Globus pallidus (tissue), 1 donor: ENCODE measurements at places on chromosomes 11 and 22.

DNA sequence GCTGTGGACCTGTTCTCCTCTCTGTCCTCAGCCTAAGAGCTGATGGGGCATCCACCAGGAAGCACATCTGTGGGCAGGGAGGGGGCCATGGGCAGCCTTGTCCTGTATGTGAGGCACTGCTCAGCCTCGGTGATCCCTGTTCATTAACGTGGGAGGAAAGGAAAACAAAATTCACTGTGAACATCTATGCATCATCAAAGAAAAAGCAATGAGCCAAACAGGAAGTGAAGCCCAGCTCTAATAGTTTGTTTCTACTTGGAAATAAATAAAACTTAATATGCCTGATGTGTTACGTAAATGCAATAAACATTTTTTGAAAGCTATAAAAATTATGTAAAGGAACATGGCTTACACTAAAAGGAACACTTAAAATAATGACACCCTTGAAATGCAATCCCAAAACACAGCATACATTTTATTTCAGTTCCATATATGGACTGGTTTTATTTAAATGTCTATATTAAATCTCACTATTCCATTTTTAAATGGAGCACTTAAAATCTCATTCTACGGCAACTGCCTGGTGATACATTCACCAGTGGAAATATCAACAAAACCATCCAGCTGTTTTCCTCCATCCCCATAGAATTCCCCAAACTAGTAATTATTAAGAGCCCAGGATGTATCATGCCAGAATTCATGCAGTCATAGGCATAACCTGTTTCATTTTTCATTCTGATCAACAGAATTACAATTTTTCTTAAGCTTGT, 78.3 kb downstream of the ZNF280B start:
- DNase-seq, result no peak

- DNase-seq, result no peak
Observed at GRCh38 chr11:75766443-75767227, 1.9 kb upstream of the DGAT2 start.

DNA sequence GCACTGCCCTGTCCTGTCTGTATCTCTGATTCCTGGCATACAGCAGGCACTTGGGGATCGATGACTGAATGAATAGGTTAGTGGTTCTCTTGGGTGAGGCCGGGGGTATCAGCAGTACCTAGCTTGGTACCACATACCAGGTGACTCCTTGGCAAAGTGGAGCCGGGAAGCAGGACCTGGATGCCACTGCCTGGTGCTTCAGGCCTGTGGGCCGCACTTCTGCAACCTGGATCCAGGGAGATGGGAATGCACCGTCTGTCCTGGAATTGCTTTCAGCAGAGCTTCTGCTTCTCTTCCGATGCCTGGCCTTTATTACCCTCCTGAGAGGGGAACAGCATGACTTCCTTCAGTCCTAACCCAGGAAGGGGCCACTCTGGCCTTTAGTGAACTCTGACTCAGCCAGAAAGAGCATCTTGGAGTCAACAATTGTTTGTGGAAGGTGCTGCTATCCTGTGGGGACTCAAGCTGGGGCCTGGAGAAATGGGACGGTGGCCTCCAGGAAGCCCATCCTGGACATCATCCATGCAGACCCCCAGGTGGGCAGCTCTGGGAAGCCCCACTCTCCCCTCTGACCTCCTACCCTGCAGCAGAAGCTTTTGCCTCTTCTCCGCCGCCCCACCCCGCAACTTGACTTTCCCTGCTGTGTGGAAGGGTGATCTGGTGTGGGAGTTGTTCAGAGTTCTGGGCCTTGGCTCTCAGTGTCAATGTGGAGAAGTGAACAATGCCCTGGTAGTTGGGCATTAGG, 5.1 kb downstream of the CD82 start:
- DNase-seq, result no peak

DNA sequence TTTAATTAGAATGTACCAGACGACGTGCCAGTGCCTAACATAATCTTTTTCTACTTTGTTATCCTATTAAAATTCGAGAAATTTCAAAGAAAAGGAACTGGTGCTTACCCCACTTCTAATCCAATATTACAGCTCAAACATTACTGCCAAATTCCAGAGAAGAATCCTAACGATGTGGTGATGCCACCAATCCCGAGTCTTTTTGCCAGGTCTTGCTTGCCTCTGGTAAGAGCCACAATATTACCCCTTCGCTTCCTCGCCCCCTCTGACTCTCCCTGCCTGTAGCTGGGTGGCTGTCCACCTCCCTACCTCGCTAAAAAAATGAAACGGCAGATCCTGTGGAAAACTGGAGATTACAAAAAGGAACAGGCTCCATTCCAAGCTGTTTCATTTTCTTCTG, 49.4 kb upstream of the TBCEL start:
- no peak for DNase-seq

DNA sequence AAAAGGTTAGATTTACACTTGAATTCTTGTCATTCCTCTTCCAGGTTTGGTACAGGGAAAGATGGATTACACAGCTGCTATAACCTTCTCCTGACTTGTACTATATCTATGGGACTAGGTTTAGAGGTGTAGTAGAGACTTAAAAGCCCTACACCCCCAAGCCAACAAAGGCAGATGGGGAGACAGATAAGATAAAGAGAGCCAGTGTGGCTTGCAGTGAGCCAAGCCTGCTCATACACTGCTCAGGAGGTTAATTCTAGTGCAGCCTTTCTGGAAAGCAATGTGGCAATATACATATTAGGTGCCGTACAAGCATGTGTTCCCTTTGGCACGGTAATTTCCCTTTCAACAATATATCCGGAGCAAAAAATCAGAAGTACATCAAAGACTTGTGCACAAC, 10.8 kb downstream of the SIK3 start:
- DNase-seq, result no peak

DNA sequence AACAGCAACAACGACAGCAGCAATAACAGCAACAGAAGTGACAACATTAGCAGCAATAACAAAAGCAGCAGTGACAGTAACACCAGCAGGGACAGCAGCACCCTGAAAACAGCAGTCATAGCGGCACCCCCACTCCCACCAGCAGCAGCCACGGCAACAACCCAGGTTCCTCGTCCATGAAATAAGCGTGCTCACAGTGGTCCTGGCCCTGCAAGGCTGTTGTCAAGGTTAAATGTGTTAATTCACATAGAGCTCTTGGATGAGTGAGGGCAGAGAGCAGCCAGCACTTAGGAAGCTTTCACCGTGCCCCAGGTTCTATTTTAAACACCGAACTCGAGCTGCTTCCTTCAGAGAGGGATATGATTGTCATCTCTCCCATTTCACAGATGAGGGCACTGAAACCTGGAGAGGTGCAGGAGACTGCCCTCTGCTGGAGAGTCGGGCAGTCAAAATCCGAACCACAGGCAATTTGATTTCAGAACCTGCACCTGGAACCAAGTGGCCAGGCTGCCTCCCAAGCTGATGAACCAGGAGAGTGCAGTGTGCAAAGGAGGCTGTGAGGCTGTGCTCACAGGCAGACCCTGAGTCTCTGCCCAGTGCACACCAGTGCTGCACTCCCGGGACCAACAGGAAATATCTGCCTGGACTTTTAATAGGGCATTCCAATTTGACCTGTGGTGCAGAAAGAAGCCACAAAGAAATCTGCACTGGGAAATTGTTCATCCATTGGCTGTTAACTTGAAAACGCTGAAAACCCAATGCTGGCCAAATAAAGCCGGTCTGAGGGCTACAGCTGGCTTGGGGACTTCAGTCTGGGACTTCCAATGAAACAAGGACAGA, 22.9 kb upstream of the FGF3 start:
- no peak for DNase-seq

DNA sequence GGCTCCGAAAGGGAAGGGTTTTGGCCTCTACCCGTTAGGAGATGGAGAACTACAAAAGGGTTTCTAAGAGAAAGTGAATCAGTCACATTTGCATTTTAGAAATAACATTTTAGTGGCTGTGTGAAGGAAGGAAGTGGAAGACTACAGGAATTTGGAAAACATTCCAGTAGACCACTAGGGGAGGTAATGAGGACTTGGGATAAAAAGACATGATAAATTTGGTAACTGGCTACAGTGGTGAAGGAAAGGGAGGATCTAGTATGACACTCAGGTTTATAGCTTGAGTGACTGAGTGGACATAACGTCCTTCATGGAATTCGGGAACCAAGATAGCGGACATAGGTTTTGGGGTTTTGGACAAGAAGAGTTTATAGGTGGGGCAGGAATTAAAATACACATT, 7.0 kb upstream of the RRM1 start:
- DNase-seq, result no peak

GRCh38 chr11:6655790-6656583, at the start of gene DCHS1:
Gene DCHS1 (minus strand): TSS chr11:6655809. CDS start chr11:6641613, 14,196 bp downstream.
- no peak for DNase-seq

- DNase-seq, result no peak
Observed at GRCh38 chr22:44632541-44633396, 69.2 kb upstream of the PRR5 start.

DNA sequence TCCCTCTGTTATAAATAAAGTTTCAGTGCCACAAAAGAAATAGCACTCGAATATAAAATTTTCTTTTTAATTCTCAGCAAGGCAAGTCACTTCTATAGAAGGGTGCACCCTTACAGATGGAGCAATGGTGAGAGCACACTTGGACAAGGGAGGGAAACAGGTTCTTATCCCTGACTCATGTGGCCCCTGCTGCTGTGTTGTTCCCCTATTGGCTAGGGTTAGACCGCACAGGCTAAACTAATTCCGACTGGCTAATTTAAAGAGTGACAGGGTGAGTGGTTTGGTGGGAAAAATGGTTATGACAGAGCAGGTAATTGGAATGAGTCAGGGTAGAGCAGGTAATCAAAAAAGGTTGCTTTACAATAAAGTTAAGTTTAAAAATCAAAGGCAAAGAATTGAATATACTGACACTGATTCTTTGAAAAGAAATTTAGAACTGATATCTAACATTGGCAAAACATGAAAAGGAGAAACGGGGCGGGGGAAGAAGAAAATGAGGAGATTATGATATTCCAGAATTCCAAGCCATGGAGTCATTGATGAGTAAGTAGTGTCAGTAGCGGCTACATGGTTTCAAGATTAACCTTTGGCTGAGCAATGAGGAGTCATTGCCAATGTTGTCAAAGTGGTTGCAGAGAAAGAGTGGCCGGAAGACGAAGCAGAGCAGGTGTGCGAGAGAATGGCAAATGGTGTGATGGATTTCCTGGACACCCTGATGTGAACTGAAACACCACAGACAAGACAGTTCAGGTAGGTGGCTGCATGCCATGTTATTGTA, 48.4 kb upstream of the MRGPRX1 start:
- no peak for DNase-seq

DNA sequence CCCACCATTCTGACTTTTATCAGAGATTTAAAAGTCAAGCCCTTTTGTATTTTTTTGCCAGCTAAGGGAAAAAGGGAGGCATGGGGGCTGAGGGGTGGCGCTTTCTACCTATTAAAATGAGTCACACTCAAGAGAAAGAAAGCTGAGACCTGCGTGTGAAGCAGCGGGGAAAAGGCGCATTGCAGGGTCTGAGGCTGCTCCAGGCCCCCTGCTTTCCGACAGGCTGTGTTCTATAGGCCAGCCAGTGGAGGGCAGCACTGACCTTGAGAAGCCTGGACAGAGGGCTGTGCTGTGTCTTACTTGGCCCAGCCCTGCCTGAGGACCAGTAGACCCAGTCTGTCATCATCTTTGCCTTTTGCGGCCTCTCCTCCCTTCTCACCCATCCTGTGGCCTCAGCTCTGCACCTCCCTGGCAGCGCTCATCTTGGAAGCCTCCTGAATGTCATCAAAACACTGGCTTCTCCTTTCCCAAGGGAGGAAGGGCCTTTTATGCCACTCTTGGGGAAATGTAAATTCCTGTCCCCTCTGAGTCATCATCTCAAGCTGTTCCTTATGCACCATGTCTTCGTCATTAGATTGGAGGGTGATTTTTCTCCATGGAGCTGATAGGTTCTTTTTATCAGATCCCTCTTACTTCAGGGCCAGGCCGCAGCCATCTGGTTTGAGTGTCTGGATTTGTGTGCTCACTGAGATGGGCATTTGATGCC, 12.6 kb upstream of the MAPK8IP1 start:
- peak; percentile 79 for DNase-seq

GRCh38 chr11:131744847-131745246, 374.4 kb downstream of the NTM start:
- DNase-seq, result no peak

DNA sequence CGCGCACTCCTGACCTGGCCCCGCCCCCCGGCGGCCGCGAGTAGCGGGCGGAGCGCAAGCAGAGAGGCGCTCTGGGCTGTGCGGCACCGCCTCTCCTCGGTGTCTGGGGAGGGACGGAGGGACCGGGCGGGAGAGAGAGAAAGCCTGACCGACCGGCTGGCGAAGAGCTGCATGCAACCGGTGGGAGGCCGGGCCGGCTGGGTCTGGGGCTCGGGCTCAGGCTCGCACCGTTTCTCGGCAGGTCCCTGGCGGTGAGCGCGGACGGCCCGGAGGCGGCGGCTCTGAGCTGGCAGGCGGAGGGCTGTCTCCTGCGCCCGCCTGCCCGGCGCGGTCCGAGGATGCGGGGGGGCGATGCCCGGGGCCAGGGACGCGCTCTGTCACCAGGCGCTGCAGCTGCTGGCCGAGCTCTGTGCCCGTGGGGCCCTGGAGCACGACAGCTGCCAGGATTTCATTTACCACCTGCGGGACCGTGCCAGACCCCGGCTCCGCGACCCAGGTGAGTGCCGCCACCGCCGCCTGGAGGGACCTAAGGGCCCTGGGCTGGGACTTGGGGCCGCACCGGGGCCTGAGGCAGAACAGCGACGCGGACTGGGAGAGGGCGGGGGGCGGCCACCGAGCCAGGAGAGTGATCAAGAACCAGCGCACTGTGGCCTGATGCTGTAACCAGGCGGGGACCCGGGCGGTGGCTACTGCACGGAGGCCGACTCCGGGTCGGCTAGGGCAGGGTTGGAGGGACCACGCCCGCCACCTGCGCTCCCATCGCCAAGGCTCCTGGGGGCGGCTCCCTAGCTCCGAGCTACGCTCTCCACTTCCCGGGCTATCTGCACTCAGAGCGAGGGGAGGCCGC, at the start of gene SYT9:
TSS of gene SYT9 (plus strand) at position 69 of the 847 bp plus-strand sequence. CDS start at position 352, 283 bp downstream.
- DNase-seq, result peak; percentile 79

DNA sequence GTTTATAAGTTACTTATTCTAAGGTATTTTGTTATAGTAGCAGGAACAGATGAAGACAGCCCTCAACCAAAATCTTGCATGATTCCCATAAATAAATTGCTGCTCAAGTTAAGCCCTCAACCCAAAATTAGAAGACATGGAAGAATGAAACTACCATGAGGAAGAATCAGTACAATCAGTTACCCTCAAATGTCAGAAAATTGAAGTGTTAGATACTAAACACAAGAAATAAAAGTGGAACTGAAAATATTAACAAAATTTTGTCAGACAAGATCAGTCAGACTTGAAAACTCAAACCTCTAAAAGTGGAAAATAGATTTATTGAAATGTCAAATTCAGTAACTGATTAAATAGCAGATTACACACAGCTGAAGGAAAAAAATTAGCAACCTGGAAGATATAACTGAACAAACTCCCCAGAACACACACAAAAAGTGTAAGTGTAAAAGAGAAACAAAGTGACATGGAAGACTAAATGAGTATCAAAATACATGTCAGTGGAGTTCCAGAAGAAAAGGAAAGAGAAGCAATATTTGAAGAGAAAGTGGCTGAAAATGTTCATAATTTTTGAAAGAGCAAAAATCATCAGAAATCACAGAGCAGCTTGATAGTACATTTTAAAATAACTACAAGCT, 49.5 kb upstream of the GNAZ start:
- DNase-seq, result no peak
